ENCODE measurements at places on chromosomes 4 and X.

GRCh38 chr4:158020734-158021346, 152.0 kb downstream of the GASK1B start:
- peak; percentile 36 for DNase-seq

DNA sequence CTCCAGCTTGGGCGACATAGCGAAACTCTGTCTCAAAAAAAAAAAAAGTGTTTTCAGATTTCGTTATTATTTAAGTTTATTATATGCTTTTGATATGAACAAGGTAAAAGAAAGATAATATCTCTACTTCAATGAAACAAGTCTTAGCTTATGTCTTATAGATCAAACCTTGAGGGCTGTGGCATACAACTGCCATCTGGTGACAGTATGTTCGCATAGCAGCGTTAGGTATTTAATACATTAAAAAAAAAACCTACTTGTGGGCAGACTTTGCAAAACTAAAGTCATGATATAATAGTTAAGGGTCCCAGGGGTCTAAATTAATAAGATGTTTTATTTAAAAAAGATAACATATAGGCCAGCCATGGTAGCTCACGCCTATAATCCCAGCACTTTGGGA, 161.2 kb upstream of the AMOT start:
- no peak for DNase-seq

GRCh38 chr4:147749811-147750321, 18.0 kb downstream of the ARHGAP10 start:
- no peak for DNase-seq

- no peak for DNase-seq
Observed at GRCh38 chrX:48472225-48472624, 2.2 kb upstream of the SLC38A5 start.

DNA sequence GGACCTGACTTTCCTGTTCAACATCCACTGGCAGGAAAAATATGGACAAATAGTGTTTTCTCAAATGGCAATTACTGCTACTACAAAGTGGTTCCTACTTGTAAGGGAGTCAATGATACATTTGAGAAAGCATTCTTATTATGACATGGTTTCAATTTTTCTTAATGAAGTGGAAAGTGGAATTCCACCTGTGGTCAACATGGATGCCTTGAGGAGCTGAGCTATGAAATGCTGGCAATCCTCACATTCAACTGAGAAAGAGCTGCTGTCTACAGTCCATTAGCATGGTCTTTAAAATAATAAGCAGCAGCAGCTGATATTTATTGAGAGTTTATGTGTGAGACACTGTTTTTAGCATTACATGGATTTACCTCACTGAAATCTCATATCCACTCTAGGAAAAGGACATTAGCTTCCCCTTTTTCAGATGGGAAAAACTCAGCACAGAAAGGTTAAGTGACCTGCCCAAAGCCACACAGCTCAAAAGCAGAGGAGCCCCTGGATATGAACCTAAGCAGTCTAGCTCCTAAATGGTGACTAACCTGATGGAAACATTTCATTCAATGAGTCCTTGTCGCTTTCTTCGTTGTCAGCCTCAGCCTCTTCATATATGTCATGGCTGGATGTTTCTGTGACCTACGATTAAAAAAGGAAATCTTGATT, 29.2 kb downstream of the MAP7D3 start:
- DNase-seq = no peak

DNA sequence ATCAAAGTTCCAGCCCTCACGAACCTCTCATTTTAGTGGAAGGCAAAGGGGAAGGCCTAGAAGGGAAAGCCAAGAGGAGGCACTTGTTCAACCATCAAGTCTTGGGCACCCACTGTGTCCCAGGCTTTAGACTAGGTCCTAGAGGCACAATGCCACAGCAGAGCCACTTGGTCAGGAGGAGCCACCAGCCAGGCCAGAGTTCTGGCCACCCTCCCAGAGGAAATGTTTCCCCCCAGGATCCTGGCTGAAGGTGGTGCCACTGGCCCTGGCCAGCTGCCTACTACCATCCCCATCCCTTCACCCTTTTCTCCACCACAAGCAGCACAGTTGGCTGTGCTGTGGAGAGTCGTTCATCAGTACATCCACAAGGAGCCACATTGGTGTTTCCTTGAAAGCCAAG, 34.3 kb upstream of the XPNPEP2 start:
- no peak for DNase-seq

DNA sequence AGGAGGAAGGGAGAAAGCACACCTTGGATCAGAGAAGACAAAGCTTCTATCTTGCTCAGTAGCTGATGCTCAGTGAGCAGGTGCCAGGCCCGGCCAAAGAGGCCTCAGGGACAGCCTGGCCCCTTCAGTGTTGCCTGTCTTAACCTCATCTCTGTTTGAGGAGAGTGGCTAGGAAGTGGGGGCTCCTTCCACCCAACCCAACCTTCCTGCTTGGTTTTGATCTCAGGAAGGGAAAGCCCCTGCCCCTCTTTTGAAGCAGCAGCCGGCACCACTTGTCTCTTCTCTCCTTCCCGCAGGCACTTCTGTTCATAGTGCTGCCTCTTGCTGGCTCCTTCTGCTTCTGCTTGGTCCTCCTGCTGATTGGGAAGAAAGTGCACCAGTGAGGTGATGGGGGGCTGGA, 2.4 kb upstream of the AFF2 start:
- no peak for DNase-seq

DNA sequence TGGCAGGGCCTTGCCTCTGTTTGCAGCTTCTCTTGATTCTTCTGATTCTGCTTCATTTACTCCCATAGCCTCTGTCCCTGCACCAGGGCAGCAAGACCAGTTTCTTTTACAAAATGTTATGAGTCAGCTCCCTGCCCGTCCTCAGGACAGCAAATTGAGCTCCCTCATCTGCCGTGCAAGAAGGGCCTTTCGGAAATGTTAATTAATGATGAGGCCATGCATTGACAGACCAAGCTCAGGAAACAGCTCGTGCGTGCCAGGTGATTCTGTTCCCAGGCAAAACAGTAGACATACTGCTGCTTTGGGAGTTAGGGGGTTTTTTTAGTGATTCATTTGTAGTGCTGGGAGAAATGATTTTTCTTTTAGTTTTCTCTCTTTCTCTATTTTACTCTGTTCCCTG, 231.7 kb downstream of the FBXW7 start:
- no peak for DNase-seq

- DNase-seq = no peak
Observed at GRCh38 chrX:50643525-50644137, 170.4 kb downstream of the SHROOM4 start.

GRCh38 chr4:101282076-101282844, 65.1 kb downstream of the PPP3CA start:
- DNase-seq = no peak

DNA sequence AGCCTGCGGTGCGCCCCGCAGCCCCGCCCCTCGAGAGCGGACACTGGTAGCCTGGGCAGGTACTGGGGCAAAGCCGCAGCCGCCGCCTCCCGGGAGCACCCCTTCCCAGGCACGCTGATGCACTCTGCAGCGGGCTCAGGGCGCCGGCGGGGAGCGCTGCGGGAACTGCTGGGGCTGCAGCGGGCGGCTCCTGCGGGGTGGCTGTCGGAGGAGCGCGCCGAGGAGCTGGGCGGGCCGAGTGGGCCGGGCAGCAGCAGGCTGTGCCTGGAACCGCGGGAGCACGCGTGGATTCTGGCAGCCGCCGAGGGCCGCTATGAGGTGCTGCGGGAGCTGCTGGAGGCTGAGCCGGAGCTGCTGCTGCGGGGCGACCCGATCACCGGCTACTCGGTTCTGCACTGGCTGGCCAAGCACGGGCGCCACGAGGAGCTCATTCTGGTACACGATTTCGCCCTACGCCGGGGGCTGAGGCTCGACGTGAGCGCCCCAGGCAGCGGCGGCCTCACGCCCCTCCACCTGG, 401 bp downstream of the SOWAHD start:
- no peak for DNase-seq

DNA sequence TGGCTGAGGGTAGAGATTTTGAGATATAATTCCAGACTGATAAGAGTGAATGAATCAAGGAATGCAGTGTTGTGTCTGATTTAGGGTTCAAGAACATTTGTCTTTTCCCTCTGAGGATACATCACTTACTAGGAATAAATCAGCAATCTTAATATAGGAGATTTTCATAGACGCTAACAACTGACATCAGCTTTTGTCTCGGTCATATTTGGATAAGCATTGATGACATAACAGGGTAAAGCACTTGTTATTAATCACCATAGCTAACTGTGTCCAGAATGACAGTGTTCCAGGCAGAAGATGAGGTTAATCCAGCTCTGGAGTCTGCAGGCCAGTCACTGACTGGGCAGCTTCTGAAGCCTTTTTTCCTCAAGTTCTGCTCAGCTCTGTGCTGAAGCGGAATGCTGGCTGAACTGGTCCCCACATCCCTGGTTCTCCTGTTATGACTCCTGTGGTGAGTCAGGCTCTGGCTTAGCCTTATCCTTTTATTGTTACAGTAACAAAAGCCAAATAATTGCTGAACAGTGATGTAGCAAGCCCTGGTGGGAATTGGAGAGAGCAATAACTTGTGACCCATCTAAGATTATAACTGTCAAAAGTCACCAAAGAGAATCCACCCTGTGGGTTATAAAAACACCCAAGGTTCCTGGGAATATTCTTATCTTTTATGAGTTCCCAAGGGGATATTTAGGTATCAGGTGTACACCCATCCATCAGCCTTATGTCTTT, 41.8 kb downstream of the FNIP2 start:
- DNase-seq = no peak

- no peak for DNase-seq
Observed at GRCh38 chr4:17492058-17492741, 19.7 kb downstream of the QDPR start.

DNA sequence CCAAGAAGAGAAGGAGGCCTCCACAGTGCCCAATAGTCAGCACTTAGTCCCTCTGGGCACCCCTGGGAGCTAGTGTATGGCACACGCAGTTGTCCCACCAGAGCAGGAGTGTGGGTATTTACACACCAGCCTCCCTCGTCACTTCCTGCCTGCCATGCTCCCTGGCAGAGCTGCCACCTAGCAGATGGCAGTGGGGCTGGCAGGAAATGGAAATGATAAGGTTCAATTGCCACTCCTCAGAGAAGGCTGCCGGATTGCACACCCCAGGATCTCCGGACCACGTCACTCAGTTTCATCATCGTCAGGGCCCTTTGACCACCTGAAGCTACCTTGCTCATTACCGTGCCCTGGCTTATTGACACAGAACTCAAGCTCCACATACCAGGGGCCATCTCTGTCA, 173.3 kb upstream of the PSAPL1 start:
- DNase-seq = no peak

- DNase-seq = no peak
Observed at GRCh38 chrX:49659771-49660170, 36.0 kb downstream of the PAGE1 start.

DNA sequence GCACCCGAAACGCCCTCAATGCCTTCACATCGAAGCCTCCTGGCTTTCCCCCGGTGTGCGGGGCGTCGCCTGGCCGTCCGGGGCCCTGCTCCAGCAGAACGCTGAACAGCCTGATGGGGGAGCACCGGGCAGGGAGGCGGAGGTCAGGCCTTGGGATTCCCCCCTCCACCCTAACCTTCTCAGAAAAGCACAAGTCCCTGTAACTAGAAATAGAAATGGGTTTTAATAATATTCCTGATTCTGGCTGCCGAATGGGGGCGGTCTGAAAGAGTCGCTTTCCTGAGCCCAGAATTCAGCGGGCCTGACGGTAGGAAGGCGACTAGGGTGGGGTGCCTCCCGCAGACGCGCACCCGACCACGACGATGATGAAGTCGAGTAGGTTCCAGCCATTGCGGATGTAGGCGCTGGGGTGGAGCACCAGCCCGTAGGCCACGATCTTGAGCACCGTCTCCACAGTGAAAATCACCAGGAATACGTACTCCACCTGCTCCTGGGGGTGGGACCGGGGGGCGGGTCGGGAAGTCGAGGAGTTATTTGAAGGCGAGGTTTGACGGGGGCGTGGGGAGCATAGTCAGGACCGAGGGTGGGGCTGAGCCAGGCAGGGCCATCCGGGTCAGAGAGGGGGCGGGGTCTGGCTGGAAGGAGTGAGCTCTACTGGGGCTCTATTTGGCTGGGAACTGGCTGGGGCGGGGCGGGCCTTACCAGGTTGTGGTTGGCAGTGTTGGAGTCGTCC, 2.5 kb downstream of the CACNA1F start:
- no peak for DNase-seq

DNA sequence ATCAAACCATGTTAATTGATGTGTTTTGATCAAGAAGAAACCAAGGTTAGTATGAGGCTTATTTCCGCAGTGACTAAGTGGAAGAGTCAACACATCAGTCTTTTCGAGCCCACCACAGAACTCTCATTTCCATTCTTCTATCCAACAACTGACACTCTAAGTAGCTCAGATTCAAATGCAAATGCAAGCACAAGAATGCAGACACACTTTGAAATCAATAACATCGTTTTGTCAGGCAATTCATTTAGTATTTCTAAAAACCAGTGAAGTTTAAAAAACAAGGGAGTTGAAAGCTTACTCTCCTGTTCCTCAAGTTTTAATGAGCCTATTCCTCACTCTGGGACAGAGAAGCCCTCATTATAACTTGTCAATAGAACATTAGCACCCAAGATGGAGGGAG, 433.1 kb downstream of the ZIC3 start:
- no peak for DNase-seq

GRCh38 chr4:1830642-1831228, 25.2 kb downstream of the LETM1 start:
- no peak for DNase-seq

GRCh38 chr4:112939901-112940300, 109.6 kb upstream of the ANK2 start:
- no peak for DNase-seq

GRCh38 chrX:119655125-119655524, 37.8 kb downstream of the SEPTIN6 start:
- DNase-seq = no peak

GRCh38 chr4:97911236-97911906, 231.9 kb downstream of the STPG2 start:
- no peak for DNase-seq

DNA sequence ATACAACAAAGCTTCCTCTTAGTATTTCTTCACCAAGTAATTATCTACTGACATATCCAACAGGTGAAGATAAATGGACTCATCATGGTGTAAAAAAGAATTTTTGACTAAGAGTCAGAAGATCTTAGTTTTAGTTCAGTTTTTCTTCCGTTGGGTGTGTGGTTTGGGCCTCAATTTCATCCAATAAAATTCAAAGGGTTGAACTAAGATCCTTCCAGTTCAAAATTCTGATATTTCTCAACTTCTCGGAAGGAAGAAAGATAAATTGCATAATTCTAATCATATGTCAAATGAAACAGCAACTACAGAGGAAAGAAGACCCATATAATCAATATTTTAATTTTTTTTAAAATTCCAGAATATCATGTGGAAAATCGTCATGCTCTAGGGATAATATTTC, 192.7 kb downstream of the SPRY1 start:
- no peak for DNase-seq

DNA sequence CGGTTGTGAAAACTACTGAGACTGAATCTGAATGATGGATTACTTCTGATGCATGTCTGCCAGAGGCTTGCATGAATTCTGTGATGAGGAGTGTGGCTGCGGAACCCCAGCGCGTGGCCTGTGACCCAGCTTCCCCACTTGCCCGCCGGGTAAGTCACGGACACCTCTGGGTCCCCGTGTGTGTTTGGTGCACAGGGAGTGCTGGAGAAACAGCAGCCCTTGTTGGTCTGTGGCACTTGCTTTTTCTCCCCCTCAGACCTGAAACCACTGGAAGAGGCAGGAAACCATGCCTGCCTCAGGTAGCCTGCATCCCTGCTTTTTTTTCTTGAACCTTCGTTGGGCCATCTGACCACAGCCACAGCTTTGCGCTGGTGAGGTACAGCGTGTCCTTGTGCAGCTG, 51.9 kb upstream of the TADA2B start:
- DNase-seq = no peak

All from right renal cortex interstitium (tissue), 3 donors.